ENCODE measurements at places on chromosomes 12 and 14.

DNA sequence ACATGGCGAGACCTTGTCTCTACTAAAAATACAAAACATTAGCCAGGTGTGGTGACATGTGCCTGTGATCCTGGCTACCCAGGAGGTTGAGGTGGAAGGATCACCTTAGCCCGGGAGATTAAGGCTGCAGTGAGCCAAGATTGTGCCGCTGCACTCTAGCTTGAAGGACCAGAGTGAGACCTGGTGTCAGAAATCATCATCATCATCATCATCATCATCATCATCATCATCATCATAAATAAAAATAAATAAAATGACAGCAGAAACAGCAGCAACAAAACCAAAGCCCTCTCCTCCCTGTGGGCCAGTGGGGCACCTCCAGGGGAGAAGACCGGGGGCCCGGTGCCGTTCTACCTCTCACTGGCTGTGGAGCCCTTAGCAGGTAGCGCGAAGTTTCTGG is 281.9 kb upstream of the CRY1 start:
- no peak for DNase-seq

DNA sequence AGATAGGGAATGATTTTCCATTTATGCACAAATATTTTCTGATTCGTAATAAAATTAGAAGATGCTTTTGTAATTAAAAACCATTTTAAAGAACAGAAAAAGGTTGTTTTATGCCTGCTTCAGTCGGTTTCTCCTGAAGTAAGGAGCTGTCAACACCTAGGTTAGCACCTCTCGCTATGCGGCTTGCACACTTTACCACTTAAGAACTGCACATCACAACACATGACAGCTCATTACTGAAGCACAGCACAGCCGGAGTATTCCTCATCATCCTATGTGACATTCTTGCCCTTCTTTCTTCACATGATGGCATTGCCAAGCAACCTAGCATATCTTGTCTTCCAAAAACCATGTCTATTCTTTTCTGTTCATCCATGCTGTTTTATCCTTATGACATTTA is 5.4 kb upstream of the WIF1 start:
- DNase-seq: no peak

- DNase-seq: no peak
Measured at GRCh38 chr12:27524494-27524835, 459 bp downstream of the PPFIBP1 start.

GRCh38 chr12:65461017-65461416 is 182.5 kb downstream of the MSRB3 start:
- no peak for DNase-seq

DNA sequence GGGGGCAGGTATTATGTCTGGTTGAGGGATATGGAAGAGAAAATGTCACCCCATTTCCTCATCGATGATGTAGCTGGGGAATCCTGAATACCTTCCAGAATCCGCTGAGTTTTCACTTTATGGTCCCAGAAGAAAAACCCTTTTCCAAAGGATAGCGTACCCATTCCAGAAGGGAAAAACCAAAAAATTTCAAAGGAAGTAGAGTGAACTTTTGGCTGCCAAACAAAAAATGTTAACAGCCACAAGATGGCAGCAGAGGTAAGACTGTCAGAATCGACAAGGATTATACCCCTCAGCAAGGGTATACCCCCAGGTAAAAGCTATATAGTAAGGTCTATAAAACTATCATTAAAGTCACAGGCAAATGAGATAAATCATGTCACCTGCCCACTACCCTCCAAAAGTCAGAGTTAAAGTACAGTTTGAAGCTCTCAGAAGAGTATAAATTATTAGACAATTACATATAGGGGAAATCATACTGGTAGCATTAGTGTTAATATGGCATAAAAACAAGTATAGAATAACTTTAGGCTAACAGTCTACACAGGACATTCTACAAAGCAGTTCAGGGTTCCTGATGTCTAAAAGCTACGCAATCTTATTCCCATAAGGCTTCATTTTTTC is 18.0 kb downstream of the ACIN1 start:
- DNase-seq: no peak

GRCh38 chr12:33012226-33012625 is 115.6 kb upstream of the PKP2 start:
- no peak for DNase-seq

- DNase-seq: peak; percentile 43
Measured at GRCh38 chr14:77301103-77301502, 19.6 kb downstream of the POMT2 start.

DNA sequence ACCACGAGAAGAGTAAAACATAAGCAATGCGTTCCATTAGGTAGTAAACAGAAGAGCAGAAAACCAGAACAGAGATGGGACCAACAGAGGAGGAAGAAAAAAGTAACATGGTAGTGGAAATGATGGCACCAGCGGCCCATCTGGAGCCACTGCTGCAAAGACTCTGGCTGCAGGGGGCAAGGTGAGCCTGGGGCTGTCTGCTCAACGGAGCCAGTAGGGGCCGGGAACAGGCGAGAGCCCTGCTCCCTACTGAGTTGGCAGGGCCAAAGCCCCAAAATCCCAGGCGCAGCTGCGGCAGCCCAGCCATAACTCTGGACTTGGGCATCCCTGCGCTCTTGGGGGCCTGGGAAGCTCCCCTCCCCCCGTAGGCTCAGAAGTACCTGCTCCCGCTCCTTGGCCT is 28.5 kb upstream of the PYGL start:
- DNase-seq: no peak

- DNase-seq: no peak
Measured at GRCh38 chr12:587132-588023, 75.9 kb downstream of the NINJ2 start.

DNA sequence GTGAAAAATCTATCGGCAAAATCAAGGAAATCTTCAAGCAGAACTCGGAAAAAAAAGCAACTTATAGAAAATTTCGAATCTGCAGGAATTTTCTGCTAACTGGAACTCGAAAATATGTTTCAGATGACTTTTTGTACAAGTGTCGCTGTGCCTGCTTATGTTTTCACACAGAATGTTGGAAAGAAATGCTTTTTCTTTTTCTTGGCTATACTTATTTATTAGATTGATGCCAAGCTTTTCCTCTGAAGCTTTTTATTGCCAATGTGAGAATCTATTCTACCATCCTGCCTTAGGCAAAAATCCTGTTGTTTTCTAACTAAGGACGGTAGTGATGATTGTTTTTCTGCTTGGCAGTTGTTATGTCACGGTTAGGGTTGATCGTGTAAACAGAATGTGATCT is 65.8 kb downstream of the TRHDE start:
- no peak for DNase-seq

GRCh38 chr14:71309756-71310155 is 402.5 kb downstream of the PCNX1 start:
- DNase-seq: no peak

DNA sequence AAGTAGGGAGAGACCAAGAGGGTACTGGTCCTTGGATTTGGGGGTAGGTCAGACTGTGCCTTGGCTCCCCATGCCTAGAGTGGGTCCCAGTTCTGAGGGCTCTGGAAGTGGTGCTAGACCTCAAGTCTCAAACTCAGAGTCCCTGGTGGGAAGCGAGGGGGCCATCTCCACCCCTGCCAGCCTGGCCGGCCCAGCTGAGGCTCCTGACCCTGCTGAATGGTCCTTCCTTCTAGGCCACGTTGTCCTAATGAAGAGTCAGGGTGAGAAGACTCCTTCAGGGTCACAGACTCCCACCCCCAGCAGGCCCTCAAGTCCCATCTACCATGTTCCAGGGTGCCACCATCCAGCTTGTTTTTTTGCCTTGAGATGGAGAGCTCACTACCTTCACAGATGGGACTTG is 12.9 kb downstream of the SERPINA6 start:
- DNase-seq: no peak

- DNase-seq: no peak
Measured at GRCh38 chr14:22544406-22544805, 44.6 kb downstream of the DAD1 start.

GRCh38 chr12:16148938-16149337 is 128.5 kb downstream of the SLC15A5 start:
- no peak for DNase-seq

GRCh38 chr12:102642199-102642598 is 161.8 kb upstream of the IGF1 start:
- no peak for DNase-seq

DNA sequence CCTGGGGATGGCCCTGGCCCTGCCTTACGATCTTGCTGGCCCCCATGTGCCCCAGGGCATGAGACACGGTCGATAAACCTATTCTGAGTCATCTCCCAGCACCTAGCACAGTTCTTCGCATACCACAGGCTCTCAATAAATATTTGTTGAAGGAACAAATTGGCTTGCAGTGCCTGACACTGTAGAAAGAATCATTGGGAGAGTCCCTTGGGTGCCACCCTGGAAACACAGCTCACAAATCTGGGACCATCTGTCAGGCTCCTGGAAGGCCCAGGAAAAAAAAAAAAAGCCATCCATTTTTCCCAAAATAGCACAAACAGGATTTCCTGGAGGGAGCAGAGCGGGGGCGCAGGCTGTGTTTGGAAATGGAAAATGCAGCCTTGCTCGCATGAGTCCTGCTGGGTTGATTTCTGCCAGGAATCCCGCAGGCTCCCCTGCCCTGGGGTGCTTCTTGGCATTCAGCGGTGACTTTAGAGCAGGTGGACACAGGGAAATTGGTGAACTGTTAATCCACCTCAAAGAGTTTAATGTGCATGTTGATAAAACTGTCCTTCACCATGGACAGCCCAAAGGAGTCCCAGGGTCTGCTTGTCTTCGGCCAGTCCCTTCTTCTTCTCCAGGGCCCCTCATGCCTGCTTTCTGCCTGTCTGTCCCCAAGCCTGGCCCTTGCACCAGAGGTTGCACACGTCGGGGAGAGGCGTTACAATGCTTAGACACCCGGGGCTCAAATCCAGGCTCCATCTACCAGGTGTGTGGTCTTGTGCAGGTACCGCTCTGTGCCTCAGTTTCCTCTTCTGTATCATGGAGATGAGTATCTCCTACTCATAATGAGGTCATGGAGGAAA is 106.1 kb upstream of the RFLNA start:
- DNase-seq: no peak

- no peak for DNase-seq
Measured at GRCh38 chr12:14193639-14194038, 171.8 kb upstream of the ATF7IP start.

DNA sequence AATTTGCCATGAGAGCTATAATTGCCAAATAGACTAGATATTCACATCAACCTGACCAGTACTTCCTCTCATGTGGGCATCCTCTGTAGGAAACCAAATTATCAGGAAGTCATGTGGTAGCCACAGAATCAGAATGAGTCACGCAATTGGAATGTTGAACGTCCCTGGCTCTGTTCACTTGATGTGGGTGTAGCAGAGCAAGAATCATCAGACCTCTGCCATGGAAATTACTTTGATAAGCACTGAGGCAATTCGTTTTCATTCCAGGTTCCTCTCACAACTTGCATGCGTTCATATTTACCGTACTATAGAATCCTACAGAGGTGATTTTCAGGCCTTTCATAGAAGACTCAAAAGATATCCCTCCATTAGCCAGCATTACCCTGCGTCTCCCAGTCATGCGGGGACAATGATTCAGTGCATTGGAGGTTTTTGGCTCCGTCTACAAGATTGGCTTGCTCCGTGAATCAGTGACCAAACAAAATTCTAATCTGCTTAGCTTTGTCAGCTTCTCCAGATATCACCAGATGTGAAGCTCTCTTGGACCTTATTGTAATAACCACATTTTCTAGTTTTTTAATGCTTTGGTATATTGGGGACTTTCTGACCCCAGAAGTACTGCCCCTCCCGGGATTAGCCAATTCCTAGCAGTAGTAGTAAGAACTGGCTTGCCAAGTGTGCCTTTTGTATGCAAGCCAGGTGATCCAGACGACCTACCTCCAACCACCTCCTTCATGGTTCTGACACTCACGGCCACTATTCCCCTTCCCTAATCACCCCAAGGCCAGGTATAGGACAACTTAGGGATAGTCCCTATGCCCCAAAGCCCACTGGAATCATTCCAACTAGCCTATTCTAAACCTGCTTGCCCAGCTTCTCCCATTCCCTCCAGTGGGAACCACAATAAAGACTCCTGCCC is 133.4 kb downstream of the KICS2 start:
- DNase-seq: no peak

DNA sequence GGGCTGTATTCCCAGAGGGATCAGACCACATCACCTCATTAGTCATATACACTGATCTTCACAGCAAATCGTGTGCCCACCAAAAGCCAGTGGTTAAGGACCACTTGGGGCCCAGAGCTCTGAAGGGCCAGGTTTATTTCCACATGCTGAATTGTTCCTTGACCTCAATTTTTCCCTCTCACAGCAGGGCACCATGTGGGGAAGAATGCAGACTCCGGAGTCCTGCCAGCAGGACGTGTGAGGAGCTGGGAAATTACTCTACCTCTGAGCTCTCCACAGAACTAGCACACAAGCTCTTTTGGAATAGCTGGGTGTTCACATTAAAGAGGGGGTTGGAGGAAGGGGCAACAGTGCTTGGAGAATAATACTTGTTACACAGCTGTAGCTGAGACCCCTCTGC is 57.6 kb upstream of the SEL1L start:
- DNase-seq: no peak

DNA sequence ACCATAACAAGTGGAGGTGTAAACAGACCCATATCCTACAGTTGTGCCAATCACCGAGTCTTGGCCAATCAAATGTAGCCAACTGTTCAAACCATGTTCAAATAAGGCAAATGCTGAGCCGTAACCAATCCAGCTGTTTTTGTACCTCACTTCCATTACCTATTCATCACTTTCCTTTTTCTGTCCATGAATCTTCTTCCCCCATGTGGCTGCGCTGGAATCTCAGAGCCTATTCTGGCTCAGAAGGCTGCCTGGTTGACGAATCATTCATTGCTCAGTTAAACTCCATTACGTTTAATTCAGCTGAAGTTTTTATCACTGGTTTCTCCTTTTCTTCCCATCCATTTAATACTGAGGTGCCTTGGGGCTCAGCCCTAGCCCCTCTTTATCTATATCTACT is 71.1 kb downstream of the TBC1D30 start:
- DNase-seq: no peak

- DNase-seq: no peak
Measured at GRCh38 chr14:76877871-76878270, 51.7 kb downstream of the LRRC74A start.

DNA sequence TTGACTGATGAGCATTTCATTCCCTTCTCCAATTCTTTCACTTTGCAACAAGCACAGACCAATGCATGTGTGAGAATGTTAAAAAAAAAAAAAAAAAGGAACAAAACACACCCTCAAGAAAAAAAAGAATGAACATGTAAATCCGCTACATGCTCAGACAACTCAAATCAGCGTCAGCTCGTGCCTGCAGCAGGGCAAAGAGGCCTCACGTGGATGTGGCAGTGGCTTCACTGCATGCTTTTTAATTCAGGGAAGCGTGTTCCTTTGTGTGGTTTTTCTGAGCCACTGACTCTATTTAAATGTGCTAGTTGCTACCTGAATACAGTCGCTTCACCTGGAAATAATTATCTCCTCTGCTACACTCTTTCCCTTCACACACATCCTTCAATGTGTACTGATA is 55.1 kb downstream of the PPP1R36 start:
- no peak for DNase-seq

All from stimulated activated CD4-positive, alpha-beta T cell treated with anti-CD3 and anti-CD28 coated beads, TNF-alpha, amount 100 ng/mL, for 48 hours (primary cell).